Upper lobe of right lung (tissue), 1 donor: ENCODE measurements at places on chromosomes 1 and 21. TPM values are rescaled to one million over a fixed set of nuclear protein-coding genes. Genes with fewer than 3 reads are reported as not detected.

Gene GFI1
- total RNA-seq: 5.4 TPM

- peaks cover 31% of the 10 kb centered on the region for H3K27me3 ChIP-seq
- no peak for DNase-seq
- H3K36me3 ChIP-seq: no peaks in the 10 kb centered on the region
- H3K27ac ChIP-seq: no peak overlapping the region
- no peak overlapping the region for H3K4me3 ChIP-seq
These were observed 27.2 kb upstream of the FAM3B start for GRCh38 chr21:41289431-41289830.

DNA sequence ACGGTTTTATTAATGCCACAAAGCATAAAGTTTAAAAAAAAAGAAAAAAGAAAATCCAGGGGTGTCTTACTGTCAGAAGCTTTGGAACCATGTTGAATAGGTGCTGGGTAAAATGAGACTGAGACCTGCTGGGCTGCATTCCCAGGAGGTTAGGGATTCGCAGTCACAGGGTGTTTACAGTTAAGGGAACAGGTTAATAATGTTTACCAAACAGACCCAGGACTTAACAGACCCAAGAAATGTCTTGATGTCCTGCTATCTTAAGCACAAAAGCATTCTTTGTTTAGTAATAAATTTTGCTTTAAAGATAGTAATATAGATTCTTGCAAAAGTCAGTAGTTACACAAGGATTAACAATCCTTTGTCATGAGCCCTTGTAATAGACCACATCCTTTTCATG is 54.7 kb downstream of the OLFML3 start:
- H3K4me3 ChIP-seq: no peak overlapping the region
- no peaks in the 10 kb centered on the region for H3K4me1 ChIP-seq
- H3K36me3 ChIP-seq: no peaks in the 10 kb centered on the region
- H3K27me3 ChIP-seq: no peaks in the 10 kb centered on the region
- no peak overlapping the region for H3K27ac ChIP-seq
- DNase-seq: no peak

- peaks cover 21% of the 10 kb centered on the region for H3K4me1 ChIP-seq
- DNase-seq: no peak
- H3K27me3 ChIP-seq: no peaks in the 10 kb centered on the region
- H3K27ac ChIP-seq: no peak overlapping the region
- peaks cover 6% of the 10 kb centered on the region for H3K36me3 ChIP-seq
- no peak overlapping the region for H3K4me3 ChIP-seq
These were observed 30.7 kb downstream of the PPP2R5A start for GRCh38 chr1:212315907-212316306.
